ENCODE measurements at places on chromosomes 1 and 21.

GRCh38 chr1:241592273-241592958 lies 47.8 kb downstream of the CHML start:
- no peak for DNase-seq

GRCh38 chr1:208300084-208300770 lies 56.0 kb upstream of the PLXNA2 start:
- no peak for DNase-seq

DNA sequence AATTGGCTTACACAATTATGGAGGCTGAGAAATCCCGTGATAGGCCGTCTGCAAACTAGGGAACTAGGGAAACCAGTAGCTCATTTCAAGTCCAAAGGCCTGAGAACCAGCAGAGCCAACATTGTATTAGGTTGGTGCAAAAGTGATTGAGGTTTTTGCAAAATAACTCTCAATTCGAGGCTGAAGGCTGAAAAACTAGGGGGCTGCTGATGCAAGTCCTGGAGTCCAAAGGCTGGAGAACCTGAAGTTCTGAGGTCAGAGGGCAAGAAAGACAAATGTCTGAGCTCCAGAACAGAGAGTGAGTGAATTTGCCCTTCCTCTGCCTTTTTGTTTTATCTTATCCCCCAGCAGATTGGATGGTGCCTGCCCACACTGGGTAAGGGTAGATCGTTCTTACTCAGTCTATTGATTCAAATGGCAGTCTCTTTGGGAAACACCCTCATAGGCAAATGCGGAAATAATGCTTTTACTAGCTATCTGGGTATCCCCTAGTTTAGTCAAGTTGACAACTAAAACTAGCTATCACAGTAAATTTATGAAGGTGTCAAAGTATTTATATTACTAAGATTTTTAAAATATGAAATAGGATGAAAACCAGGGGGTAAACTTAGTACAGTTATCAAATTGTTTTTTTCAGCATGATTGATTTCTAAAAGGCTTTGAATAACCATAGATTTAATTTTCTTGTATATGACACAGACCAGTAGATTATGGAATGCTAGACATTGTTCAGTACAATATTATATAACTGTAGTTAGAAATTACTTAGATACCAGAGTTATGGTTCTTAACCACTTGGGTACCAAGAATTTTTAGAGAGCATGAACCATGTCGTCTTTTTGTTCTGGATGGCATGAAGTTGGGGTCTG lies 15.4 kb downstream of the RABGAP1L start:
- no peak for DNase-seq

- DNase-seq: no peak
Measured at GRCh38 chr1:236639686-236640085, 35.4 kb upstream of the HEATR1 start.

DNA sequence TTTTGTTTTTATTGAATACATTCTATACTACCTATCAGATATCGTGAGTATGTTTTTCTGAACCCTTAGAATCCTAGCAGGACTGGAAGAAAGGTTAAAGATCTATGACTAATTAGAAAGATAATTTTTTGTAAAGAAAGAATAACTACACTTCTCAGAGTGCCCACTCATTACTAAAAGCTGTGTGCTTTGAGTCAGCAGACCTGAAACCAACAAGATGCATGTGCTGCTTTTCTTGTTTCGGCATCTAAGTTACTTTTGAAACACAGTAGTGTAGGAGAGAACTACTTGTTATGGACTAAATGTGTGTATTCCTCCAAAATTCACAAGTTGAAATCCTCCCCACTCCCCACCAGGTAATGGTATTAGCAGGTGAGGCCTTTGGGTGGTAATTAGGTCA lies 127.8 kb upstream of the ESRRG start:
- DNase-seq: no peak

DNA sequence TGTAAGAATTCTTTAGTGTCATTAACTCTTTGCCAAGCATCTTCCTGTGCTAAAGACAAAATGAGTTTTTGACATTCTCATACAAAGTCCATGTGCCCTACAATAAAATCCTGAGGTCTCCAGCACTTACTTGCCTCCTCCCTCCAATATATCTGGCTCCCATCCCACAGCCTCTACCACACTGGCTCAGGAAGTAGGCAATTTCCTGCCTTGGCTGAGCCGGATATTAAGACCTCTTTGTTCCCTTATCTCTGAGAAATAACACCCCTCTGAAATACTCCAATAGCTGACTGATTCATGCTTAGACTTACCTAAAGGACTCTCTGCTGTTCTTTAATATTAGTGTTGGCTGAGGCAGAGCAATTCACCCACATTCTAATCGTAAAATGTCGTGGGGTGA lies 37.6 kb upstream of the GORAB start:
- DNase-seq: no peak

- DNase-seq: no peak
Measured at GRCh38 chr1:172394811-172395210, 25.7 kb upstream of the C1orf105 start.

DNA sequence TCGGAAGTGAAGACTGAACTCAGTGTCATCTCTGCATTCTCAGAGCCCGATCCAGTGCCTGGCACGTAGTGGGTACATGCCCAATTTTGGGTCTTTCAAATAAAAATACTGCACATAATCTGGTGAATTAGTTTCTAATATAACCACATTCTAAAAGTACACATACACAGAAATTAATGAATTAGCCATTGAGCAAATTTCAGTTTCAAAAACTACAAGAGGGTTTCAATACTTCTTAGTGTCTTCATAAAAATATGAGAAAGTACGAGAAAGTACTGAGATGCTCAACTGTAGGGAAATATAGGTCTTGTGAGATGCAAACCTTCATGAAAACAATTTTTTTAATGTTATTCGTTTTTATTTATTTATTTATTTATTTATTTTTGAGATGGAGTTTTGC lies 86.9 kb downstream of the SMYD2 start:
- DNase-seq: no peak

GRCh38 chr21:41226853-41227252 lies 58.9 kb downstream of the BACE2 start:
- no peak for DNase-seq

GRCh38 chr1:111399792-111400610 lies 27.5 kb downstream of the OVGP1 start:
- no peak for DNase-seq

DNA sequence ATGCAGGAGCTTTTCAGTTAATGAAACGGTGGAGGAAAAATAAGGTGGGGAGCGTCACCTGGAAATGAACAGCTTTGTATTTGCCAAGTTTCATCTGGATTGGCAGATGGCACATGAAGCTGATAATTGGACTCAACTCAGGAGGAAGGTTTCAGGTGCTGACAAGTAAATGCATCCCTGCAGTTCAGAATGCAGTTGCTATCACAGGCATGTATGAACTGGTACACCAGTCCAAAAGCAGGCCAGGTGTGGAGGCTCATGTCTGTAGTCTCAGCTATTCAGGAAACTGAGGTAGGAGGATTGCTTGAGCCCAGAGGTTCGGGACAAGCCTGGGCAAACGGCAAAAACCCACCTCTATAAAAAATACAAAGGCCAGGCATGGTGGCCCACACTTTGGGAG lies 15.5 kb downstream of the DEGS1 start:
- DNase-seq: no peak

GRCh38 chr1:182586380-182586779 lies 2.7 kb downstream of the RNASEL start:
- no peak for DNase-seq

GRCh38 chr1:45836451-45836850 lies 33.0 kb downstream of the MAST2 start:
- DNase-seq: no peak

- no peak for DNase-seq
Measured at GRCh38 chr1:206668874-206669410, 15.8 kb upstream of the MAPKAPK2 start.

- no peak for DNase-seq
Measured at GRCh38 chr1:201970334-201971159, 11.9 kb upstream of the RNPEP start.

- no peak for DNase-seq
Measured at GRCh38 chr1:16156848-16157495, 1.1 kb upstream of the EPHA2 start.

DNA sequence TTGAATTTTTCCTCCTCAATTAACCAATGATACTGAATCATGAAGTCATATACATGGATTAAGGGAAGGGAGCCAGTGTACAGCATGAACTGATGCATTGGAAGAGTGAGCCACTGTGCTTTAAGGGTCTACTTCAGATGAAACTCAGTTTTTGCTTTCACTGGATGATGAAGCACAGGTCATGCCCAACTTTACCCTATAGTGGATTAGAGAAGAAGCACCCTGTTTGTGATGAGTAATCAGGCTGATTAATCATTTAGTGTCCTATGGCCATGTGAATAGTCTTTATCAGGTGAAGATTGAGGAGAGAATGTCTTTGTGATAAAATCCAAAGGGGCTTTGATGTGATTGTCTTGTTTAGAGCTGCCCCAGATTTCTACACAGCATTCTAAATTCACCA lies 24.7 kb upstream of the LAMC1 start:
- no peak for DNase-seq

- no peak for DNase-seq
Measured at GRCh38 chr1:105172788-105173187, 1423.1 kb downstream of the AMY1C start.

- no peak for DNase-seq
Measured at GRCh38 chr1:63041660-63042059, 257.7 kb downstream of the ATG4C start.

GRCh38 chr1:178934546-178934945 lies 63.7 kb upstream of the ANGPTL1 start:
- no peak for DNase-seq

GRCh38 chr1:208683141-208683540 lies 439.0 kb upstream of the PLXNA2 start:
- DNase-seq: no peak

DNA sequence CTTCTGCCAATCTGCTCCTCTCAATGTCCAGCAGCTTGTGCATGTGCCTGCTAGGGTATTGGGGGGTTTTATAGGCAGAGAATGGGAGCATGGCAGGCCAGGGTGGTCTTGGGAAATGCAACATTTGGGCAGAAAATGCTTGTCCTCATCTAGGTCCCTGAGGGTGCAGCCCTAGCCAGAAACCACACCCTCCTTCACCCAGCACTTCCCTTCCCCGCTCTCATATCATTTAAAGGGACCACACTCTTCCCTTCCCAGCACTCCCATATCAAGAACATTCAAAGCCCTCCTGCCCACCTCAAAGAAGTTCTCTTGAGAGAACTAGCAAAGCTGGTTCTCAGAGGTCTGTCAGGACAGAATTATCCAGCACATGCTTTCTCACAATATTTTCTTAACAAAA lies 62.1 kb downstream of the HSD3B1 start:
- DNase-seq: no peak

DNA sequence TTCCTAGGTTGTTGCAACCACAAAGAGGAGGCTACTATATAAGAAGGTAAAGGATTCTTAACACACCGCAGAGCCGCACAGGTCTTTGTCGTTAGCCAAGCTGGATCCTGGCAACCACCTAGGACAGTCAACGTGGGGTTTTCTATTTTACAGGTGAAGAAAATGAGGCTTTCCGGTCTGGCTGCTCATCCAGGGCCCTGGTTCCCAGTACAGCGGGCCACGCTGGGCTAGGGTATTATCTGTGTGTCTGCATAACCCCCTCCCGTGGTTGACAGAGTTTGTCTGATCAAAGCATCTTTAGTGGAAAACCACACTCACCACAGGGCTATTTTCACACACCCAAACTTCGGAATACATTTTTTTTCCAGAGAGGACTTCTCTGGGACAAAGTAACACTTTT lies 39.0 kb upstream of the PDE9A start:
- DNase-seq: no peak

DNA sequence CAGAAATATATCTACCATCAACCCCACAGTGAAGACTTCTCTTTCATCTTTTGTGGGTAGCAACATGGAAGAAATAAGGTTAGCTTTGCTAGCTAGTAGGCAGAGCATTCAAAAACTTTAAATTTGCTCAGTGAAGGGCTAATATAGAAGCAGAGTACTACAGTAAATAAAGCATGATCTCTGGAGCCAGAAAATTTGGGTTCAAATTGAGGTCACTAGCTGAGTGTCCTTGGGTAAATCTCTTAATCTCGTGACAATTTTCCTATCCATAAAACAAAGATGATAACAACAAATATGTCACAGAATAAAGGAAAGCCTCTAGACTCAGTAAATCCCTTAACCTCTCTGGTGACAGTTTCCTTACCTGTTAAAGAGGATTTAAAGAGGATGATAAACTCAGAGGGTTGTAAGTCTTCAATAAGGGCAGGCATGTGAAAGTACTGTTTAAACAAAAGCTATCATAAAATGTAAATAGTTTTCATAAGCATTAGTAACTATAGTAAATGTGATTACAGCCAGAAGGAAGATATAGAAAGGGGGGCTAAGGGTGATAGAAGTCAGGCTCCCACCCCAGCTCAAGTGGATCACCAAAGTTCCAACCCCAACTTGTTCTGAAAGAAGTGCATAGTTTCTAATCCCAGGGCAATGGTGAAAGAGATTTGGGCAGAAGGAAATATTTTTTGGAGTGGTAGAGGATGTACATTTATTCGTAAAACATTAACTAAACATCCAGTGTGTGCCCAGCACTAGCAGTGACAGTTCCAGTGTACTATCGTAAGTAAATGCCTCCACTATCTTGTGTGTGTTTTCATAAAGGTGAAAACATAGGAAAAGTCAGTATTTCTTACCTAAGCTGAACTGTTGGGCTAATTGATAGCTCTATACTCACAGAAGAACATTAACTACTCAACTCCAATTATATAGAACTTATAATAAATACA lies 24.8 kb downstream of the TM2D1 start:
- no peak for DNase-seq

DNA sequence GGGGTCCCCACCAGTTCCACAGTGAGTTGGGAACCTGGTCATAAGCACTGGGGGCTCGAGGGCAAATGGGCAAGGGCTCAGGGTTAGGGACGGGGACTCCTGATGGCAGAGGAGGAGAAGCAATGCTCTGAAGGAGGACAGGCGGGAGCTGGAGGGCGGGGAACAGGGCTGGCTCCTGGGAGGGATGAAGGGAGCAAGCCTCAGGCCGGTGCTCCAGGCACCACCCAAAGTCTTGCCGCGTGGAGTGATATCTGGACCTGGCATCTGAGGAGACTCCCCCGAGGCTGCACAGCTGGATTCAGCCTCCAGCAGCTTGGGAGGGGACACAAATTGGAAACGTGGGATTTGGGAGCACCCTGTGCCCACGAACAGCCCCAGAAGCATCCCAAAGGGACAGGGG lies 11.0 kb downstream of the MEGF6 start:
- no peak for DNase-seq

DNA sequence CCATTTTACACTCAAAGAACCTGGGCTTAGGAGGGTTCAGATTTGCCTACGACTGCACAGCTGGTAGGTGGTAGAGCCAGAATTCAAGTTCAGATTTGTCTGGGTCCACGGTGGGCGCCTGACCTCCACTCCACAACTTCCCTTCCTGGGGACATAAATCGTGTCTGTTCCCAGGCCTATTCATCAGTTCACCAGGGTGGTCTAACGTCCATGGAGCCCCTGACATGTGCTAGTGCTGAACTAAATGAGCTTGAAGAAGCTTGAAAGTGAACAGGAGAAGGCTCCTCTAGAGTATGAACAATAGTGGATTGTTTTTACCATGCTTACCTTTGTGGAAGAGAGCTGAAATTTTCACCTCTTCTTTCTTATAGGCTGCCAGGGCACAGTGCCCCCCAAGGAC lies 32.5 kb upstream of the KIF1B start:
- no peak for DNase-seq

- no peak for DNase-seq
Measured at GRCh38 chr1:52365071-52365745, 797 bp downstream of the CC2D1B start.

- no peak for DNase-seq
Measured at GRCh38 chr21:14678973-14679574, 133.0 kb upstream of the SAMSN1 start.

GRCh38 chr1:196611873-196612272 lies 3.6 kb upstream of the KCNT2 start:
- no peak for DNase-seq
